NCI-H1092 treated with DMSO at 0.1 percent for 48 hours (cell line): ENCODE measurements at places on chromosomes 2 and 18.
A peak's percentile ranks its signal among the peaks of the same experiment; 100 is the strongest.

DNA sequence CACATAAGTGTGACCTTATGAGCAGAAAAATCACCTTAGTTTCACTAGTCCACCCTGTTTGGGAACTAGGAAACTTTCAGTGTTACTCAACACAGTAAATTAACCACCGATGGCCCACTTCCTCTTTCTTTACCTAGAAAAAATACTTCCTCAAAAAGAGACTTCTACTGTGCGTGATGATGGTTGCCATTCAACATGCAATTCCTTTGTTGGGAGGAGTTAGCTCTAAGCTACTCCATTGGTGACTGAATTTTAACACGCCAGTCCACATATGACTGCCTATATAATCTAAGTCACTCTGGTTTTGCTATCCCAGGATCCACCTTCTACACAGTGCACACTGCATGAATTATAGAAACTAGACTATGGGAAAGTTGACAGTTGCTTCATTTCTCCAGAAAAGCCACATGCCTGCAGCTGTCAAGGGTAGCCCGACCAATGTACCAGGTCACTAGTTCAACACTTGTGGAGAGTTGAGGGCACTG is 47.8 kb upstream of the REG3G start:
- DNase-seq, result no peak

- no peak for DNase-seq
These were observed 41.6 kb downstream of the INO80C start for GRCh38 chr18:35455926-35456763.

DNA sequence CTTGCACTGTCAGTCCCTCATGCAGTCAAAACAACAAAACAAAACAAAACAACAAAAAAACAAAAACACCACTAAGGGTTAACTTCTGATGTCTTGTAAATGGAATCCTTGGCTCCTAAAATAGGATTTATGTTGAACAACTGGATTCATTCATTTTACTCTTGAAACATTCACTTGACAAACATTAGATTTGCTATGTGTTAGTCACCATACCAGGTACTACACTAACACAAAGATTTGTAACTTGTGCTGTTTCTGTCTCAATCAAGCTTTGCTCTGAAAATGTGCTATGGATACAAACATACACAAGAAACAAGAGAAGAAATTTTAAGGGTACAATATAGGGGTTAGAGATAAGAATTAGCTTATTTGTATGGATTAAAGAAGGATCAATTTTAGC is 812.8 kb downstream of the LRP1B start:
- no peak for DNase-seq

DNA sequence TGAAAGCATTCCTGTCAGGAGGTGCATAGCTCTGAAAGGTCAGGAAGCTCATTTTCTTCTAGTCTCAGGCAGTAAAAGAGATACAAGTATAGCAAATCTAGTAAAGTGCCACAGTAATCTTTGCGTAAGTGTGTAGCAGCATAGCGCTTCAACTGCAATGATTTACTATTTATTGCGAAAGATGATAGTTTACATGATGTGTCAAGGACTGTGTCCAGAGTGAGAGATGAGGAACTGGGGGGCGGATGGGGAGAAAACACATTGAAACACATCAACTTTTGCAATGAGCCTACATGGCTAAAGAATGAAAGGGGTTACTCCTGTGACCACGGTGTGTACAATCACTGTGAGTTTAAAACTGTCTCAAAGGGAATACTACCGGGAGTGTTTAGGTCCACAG is 644.4 kb downstream of the GALR1 start:
- DNase-seq, result no peak

- no peak for DNase-seq
These were observed 20.9 kb upstream of the DNMT3A start for GRCh38 chr2:25362434-25363145.

DNA sequence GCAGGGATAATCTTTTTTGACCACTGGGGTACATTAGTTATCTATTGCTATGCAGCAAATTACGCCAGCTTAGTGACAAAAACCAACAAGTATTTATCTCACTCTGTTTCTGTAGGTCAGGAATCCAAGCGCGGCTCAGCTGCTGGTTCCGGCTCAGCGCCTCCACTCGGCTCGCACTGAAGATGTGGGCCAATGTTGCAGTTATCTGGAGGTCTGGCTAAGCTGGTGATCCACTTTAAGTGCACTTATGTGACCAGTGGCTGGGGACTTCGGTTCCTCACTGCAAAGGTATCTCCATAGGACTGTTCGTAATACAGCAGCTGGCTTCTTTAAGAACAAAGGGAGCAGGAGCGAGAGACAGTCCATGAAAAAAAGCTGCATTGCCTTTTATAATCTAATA is 591.9 kb downstream of the TMEM182 start:
- DNase-seq, result no peak

- no peak for DNase-seq
These were observed 35.3 kb downstream of the RAB31 start for GRCh38 chr18:9743200-9744016.

DNA sequence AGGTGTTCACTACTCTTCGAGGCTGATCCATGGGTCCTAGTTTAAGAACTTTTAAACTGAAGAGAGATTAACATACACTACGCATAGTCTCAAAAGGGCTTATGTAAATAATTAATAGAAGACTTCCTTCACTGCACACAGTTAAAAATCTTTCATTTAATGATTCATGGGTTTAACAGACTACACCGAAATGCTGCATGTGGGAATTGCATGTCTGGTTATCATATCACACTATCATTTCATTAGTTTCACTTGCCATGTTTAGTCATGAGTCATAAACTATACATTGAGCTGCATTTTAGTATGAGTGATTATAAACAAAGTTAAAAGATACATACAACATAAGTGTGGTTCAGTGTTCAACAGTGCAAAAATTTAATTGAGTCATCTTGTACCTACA is 31.2 kb downstream of the GLS start:
- no peak for DNase-seq

- DNase-seq, result no peak
These were observed 125.7 kb upstream of the LMAN1 start for GRCh38 chr18:59484561-59485328.

DNA sequence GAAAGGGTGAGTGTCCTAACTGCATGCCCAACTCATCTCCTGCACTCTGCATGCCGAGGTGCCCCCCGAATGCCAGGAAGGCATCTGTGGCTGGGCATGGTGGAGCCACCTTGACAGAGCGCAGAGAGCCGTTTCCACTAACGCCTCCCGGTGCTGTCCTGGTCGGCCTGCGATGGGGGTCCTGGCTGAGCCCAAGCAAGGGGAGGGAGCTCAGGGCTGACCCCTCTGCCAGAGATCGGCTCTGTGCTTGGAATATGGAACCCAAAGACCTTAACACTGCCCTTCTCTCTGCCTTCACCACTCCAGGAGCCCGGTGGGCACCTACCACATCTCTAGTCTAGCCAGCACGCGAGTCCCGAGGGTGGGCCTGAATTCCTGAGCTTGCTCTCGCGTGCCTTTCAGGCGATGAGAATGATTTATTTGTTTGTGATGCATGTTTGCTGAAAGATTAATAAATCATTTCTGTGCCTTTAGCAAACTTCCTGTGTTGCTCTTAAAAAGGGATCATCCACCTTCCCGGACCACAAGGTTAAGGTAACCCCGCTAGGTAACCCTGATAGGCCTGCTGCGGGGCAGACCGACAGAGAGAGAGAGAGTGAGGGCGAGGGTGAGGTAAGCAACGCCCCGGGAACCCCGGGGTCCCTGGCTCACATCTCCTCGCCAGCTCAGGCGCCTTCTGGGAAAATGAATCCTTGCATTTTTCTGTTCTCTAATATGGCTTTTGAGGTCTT is 35.3 kb downstream of the PDIA6 start:
- DNase-seq, result no peak

DNA sequence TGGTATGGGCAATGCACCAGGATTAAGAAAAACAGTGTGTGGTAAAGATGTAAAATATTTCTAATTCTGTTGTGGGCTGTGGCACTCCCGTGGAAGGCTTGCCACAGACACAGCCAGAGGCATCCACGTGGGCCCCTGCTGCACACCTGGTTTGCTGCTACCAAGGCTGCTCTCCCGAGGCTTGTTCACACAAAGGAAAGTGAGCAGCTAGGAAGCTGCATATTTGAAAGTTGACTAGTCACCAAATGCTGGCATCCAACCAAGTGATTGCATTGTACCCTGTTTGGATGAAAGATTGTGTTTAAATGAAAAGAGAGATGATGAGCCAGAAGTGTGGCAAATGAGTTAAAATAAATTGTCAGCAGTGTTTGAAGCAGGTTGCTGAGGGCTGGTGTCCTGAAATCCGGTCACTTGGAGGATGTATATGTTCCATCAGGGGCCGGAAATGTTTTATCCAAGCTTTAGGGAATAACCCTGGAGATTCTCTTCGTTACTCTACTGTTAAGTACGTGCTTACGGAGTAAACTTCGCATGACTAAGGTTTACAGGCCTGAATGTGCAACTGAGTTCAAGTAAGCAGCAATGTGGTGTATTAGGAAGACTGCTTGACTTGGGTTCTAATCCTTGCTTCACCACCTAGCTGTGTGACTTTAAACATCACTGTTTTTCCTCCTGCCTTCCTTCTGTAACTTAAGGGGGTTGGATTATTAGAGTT is 86.1 kb downstream of the MSH2 start:
- DNase-seq, result no peak

- no peak for DNase-seq
These were observed 103.3 kb downstream of the CTAGE1 start for GRCh38 chr18:22314420-22314819.

DNA sequence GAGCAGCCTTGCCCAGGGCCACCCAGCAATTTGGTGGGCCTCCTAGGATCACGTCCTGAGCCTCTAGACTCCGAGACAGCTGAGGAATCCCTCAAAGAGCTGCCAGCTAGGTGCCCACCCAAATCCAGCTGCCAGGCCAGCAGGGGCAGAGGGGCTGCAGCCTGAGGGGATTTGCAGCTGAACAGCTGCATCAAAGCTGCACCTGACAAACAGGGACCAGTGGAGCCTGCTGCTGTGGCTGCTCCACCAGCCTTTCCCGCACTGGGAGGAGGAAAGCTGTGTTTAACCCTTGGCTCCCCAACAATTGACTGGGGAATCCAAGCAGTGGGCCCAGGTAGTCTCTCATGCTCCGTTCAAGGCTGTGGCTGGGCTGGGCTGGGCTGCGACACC is 8.2 kb downstream of the ADRA2B start:
- no peak for DNase-seq

DNA sequence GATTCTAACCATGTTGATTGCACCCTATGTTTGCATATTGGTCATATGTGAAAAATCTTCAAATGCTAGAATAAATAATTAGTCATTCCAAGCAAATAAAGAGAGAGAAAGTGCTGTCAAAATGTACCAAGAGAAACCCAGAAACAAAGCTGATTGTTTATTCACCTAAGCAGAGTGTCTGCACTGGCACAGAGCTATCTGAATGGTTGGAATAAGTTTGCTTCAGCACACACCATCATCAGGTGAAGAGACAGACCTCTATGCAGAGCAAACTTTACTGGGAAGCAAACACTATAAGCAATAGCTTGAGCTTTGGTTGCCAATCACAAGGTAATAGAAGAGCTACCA is 25.4 kb downstream of the DSG4 start:
- DNase-seq, result no peak

- peak; percentile 85 for DNase-seq
These were observed 470.6 kb upstream of the MEX3C start for GRCh38 chr18:51668101-51668500.

- DNase-seq, result no peak
These were observed 157.6 kb downstream of the LPIN1 start for GRCh38 chr2:11904029-11904428.

DNA sequence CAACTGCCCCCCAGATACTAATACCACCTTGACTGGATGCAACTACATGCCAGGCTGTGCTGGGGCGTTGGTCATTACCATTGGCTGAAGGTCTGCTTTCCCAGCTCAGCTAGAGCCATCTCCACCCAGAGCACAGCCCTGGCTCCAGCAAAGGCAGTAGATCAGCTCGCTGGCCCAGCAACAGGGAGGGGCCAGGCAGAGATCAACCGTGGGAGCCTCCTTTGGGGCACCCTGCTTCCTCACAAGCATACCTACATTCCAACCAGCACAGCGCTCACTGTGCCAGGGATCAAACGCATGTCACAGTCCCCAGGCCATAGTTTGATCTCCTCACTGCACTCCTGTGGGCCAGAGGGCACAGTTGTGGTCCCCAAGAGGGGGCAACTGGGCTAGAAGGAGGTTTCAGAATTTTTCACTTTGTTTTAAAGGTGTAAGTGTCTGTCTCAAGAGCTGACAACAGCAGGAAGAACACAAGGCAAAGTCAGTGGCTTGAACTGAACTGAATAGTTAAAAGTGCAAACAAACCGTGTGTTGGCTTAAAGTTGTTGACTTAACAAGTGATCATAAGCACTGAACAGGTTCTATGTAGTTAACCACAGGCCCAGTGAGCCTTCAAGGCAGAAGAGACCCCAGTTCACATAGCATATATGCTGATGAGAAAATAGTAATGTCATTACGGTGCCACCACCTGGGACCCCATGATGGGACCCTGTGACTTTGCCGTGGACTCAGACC is 70.1 kb upstream of the BZW1 start:
- no peak for DNase-seq

DNA sequence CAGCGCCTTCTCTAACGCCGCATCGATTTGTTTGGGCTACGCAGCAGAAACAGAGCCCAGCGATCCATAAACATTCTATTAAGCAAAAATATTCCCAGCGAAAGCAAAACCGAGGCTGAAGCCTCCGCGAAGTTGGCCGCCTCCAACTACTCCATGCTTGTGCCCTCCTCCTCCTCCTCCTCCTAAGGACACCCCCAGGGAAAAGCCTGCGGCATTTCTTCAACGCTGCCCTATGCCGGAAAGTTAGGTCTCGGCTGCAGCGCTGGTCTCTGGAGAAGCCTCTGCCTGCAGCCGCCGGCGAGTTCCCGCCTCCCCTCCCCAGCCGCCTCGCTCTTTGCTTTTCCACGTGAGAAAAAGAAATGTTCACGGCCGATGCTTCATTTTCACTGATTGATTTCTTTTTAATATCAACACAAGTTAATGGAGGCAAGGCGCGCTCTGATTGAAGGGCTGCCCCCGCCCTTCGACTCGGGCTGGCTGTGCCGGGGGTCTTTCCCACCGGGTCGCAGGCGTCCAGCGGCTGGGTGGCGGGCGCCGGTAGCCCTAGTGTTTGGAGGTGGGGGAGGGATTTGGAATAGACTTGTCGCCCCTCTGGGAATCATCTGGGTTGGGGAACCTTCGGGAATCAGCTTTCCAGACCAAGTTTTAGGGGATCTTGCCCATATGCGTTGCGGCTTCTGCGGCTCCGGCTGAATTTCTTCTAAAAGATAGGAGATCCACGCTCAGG is 3.9 kb downstream of the NRP2 start:
- DNase-seq, result no peak
